ENCODE measurements at places on chromosomes 13 and 19.

GRCh38 chr13:35768551-35768950 is 292.1 kb upstream of the MAB21L1 start:
- no peak for DNase-seq

GRCh38 chr13:48938308-48938943 is 37.3 kb upstream of the FNDC3A start:
- DNase-seq, result no peak

DNA sequence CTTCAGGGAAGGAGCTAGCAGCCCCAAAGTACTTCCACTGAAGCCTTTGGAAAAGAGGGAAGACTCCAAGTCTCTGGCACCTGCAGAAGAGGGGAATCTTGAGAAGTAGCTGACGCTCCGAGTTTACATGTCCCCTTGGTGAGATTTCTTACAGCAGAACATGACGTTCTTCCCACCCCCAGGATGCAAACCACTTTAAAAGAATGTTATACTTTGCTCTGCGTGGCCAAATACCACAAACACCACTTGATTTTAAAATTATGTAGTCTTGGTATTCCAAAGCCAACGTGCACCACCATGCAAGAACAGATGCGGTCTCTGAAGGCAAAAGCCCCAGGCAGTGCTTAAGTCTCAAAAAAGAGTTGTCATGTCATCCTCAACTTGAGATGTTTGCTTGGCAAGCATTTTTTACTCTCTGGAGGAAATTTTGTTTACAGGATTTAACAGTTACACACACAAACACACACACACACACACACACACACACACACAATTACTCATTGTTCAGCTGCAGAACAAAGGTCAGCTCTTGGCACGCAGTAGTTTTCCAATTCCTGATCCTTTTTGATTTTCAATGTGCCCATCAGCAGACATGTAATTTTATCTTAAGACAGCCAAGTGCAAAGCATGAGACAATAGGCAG is 106.1 kb downstream of the RGCC start:
- DNase-seq, result peak; percentile 43

DNA sequence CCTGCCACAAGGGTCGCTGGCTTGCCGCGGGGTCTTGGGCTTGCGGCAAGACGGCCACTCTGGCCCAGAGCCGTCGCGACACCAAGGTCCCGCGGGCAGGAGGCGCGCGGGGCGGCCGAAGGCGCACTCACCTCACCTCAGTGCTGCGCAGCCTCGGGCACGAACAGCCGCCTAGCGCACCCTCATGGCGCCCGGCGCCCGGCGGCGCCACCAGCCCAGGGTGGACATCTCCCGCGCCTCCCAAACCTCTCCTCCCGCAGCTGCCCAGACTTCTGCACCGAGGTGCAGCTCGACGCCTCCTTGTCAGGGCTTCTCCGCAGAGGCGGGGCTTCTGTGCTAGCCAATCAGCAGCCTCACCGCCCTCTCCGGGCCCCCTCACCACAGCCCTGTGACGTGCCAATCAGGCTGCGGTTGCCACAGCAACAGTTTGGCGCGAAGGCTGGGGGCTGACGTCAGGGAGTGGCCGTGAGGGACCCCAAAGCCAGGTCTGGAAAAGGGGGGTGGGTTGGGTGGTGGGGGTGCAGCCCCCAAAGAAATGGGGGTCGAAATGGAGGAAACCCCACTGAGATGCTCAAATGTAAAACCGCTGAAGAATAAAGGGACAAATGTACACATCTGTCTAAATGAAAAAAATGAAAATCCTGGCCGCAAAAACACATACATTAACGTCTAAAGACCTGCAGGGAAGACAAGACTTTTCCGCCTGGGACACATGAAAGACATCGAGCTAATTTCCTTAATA is at the start of the genes PEG3 and ZIM2:
TSS of gene PEG3 (minus strand) at position 276 of the 742 bp plus-strand sequence. CDS start 16,071 bp downstream, outside the sequence.
TSS of gene ZIM2 (minus strand) at position 276 of the 742 bp plus-strand sequence. CDS start 16,449 bp downstream, outside the sequence.
- DNase-seq, result no peak

DNA sequence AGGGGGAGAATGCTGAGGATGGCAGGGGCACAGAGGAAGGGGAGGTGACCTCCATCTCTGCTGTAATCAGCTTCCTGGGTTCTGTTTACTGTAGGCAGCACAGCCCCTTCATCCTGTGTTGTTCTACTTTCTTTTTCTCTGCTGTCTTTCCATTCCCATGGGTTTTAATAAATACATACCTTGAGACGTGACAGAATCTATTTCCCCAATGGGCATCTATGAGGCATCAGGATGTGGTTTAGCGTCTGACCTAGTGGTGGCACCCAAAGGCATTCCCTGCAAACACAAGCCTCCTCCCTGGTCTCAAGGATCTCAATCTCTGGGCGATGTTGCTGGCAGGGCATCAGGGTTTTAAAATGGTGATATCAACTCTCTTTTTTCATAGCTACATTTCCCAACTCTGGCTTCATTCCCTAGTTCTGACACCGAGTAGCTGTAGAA is 60.8 kb downstream of the ALOX5AP start:
- peak; percentile 75 for DNase-seq

- DNase-seq, result no peak
Observed at GRCh38 chr13:25819856-25820530, 231.8 kb downstream of the SHISA2 start.

DNA sequence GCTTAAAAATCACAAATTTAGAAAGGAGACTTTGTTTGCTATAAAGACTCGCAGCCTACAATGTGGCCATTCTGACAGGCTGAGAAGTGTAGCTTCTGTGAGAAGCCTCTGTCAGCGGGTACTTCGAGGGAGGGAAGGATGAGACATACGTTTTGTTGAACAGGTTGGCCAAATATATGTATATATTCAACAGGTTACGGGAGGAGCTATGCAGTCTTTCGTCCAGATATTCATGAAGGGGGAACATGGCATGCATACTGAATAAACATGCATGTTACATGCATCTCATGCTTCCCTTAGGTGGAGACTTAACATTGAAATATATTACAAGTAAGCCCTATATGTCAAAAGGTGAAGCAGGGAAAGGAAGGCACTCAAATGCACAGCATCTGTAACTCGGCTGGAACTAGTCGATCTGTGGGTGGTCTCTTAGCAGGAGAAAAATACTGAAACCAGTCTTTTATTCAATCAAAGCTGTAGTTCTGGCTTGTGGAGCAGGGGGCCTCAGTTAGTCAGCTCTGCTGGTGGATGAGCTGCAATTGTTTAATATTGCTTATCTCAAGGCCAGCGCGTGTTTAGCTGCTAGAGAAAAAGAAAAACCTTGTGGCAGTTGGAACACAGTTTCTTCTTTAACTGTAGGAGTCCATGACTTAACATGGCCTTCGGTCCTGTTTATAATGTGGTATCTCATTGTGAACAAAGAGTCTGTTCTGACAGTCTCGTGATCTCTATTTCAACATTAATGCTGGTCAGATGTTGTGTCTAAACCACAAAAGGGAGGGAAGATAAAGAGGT is 94.3 kb downstream of the FAM216B start:
- no peak for DNase-seq

DNA sequence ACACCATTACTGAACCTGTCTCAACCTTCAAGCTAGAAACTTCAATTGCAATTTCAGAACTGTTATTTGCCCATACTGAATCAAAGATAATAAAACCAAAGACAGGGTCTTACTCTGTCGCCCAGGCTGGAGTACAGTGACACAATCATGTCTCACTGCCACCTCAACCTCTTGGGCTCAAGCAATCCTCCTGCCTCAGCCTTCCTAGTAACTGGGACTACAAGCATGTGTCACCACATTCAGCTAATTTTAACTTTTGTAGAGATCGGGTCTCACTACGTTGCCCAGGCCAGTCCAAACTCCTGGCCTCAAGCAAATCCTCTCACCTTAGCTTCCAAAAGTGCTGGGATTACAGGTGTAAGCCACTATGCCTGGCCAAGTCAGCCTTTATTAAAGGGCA is 143.4 kb downstream of the DIAPH3 start:
- DNase-seq, result no peak

GRCh38 chr19:53977991-53978731 is 13.3 kb upstream of the CACNG6 start:
- peak; percentile 40 for DNase-seq

GRCh38 chr19:12872941-12873890 is 8.0 kb downstream of the DNASE2 start:
- DNase-seq, result peak; percentile 95

All from epithelial cell of esophagus (primary cell).